IPS-NIHi11 (cell line): ENCODE measurements at places on chromosomes 12 and 14.
A peak's percentile ranks its signal among the peaks of the same experiment; 100 is the strongest.

DNA sequence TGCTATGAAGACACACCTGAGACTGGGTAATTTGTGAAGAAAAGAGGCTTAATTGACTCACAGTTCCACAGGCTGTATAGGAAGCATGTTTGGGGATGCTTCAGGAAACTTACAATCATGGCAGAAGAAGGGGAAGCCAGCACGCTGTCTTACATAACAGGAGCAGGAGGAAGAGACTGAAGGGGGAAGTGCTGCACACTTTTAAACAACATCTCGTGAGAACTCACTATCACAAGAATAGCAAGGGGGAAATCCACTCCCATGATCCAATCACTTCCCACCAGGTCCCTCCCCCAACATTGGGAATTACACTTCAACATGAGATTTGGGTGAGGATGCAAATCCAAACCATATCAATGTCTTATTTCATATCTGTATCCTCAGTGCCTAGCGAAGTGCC, 307.2 kb downstream of the ATP23 start:
- DNase-seq = no peak

- no peak for DNase-seq
Measured at GRCh38 chr14:84969501-84969900, 560.4 kb upstream of the FLRT2 start.

DNA sequence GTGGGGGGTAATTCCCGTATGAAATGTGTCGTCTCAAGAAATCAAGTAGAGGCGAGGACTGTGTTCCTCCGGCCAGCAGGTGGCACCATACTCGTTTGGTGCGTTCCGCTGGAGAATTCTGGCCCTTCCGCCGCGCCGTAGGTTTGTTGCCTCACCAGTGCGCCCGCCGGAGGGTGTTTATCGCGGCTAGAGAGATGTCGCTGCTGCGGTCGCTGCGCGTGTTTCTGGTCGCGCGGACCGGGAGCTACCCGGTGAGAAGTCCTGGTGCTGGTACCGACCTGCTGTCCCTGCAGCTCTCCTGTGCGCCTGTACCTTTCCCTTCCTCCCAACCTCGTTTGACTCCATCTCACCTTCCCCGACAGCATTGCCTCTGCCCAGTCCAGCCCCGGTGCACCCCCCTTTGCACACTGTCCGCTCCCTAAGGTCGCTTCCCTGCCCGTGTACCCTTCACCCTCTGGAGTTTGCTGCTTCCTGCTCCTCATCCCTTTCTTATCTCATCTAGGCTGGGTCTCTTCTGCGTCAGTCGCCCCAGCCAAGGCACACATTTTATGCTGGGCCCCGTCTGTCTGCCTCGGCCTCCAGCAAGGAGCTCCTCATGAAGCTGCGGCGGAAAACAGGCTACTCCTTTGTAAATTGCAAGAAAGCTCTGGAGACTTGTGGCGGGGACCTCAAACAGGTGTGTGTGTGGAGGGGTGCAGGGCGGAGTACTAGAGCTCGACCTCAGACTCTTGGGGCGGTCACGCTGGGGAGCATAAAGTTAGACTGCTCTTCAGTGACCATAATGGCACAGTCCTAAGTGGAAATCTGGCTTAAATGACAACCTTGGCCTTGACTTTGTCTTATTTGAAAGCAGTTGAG, at the start of gene TSFM:
Gene TSFM, plus strand, starts transcription at position 180 of the 858 bp plus-strand sequence. Its CDS starts 15 bp downstream, at position 195.
- DNase-seq = peak; percentile 90

- DNase-seq = no peak
Measured at GRCh38 chr14:56156096-56156495, 37.9 kb downstream of the PELI2 start.

- DNase-seq = no peak
Measured at GRCh38 chr14:71557351-71557750, 374.9 kb upstream of the RGS6 start.

DNA sequence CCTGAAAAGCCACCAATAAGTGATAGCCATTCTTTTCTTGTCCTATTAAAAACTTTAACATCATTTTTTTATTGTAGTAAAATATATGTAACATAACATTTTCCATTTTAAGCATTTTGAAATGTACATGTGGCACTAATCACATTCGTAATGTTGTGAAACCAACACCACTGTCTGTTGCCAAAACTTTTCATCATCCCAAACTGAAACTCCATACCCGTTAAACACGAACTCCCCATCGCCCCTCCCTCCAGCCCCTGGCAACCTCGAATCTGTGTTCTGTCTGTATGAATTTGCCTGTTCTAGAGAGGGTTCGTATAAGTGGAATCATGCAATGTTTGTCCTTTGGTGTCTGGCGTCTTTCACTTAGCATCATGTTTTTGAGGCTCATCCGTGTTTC, 75.9 kb downstream of the CCDC92 start:
- no peak for DNase-seq
